ENCODE measurements at places on chromosomes 7 and 10.

- DNase-seq = no peak
These were observed 349.3 kb upstream of the VWC2 start for GRCh38 chr7:49424109-49424508.

DNA sequence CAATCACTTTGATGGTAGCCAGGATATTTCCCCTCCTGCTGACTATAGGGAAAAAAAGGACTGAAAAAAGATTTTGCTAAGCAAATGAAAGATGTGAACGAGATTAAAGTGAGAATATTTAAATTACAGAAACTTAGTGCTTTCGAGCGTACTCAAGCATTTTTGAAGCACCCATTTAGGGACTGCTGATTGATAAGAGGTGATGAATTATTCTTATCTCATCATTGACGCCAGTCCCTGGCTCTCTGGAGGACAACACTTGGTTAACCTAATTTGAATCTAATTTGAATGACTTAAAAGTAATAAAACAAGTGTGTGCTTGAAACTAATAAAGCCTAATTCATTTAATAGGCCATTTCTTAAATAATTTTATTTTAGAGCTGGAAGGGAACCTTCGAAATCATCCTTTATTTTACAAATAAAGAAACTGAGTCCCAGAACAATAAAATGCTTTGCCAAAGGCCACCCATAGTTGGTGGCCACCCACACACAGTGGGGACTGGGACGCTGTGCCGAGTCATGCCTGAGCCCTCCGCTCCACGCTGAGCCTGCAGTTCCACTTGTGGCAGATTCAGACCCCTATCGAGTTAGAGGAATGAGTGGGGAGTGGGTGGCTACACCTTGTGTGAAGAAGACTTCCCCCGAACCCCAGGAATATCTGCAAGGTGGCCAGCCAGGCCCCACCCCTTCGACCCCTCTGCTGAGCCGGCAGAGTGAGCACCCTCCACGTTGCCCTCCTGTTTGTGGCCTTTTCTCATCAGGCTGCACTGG lies 61.1 kb upstream of the SAMD8 start:
- DNase-seq = no peak

DNA sequence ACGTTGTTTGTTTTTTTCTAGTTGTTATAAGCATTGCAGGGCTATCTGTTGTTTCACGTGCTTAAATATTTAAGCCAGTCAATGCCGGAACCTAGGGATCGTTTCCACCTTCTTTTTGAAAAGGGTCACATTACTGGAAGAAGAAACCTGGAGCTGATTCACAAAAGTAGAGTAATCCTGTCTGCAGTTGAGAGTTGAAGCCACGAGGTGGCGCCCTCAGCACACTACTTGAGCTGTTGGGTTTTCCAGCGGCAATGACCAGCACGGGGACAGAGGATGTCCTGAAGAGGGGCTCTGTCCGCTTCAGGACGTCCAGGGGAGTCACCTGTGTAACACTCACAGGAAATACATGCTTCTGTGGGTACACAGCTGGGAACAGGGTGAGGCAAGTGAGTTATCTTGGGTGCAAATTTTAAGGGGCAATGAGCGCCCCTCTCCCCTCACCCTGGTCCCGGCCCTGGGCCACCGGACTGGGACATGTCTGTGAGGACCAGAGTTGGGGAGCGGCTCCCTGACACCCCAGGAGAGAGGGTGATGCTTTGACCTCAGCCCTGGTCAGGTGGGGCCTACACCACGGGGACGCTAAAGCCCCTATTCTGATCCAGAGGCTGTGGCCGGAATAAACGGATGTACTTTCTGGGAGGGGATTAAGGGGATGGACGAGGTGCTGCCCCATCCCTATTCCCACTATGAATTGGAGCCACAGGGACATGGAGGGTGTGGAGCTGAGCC lies 26.3 kb upstream of the WDFY4 start:
- DNase-seq = peak; percentile 57

DNA sequence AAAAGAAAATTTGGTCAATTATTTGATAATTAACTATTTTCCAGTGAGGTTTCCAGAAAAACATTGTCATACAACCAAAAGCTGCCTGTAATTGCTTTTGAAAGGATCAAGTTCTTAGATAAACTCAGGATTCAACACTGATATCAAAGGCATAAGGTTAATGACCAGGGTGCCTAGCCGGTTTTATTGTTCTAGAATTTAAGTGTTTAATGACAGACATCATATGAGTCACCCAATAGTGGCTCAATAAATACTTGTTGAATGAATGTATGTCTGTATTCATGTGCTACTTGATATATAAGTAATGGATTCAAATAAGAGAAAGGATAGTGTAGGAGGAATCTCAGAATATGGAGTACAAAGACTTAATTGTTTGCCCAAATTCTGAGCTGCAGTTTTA lies 196.1 kb upstream of the LRGUK start:
- DNase-seq = peak; percentile 2

- DNase-seq = peak; percentile 82
These were observed 128.5 kb downstream of the TNS3 start for GRCh38 chr7:47453093-47454061.

- no peak for DNase-seq
These were observed 458.9 kb downstream of the TYW1 start for GRCh38 chr7:67455508-67455907.

DNA sequence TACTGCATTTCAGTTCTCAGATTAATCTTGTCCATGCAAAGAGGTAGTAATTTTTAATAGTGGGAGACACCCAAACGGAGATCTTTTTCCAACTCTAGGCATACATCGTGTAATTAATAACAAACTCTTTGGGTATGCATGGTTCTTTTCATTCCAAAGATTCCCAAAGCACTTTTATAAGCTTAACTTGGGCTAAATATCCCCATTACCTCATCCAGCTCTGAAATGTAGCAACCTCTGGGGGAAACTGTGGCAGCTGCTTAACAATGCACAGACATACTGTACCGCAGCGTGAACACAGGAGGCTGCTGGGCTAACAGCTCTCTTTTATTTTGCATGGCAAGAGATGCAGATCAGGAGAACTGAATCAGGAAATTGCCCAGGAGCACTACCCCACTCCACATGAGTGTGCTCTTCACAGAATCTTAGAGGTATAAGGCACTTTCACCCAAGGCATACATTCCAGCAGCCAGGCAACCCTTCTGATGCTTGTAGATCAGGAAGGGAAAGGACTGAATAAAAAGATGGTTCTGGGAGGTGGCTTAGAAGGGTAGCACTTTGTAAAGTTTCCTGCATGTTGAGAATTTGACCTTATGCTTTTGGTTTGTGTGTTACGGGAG lies 114.4 kb upstream of the GLI3 start:
- no peak for DNase-seq

- DNase-seq = no peak
These were observed 9.9 kb downstream of the ST7 start for GRCh38 chr7:116963234-116963633.

- DNase-seq = peak; percentile 88
These were observed 11.6 kb upstream of the HNRNPF start for GRCh38 chr10:43420369-43421200.

- DNase-seq = no peak
These were observed 59.1 kb downstream of the ELAPOR2 start for GRCh38 chr7:87000344-87000743.

- DNase-seq = no peak
These were observed 7.6 kb downstream of the NFKB2 start for GRCh38 chr10:102403115-102403514.

GRCh38 chr7:26532471-26532870 lies 240.8 kb downstream of the SNX10 start:
- no peak for DNase-seq

GRCh38 chr10:11245510-11245909 lies 227.8 kb downstream of the CELF2 start:
- no peak for DNase-seq

- no peak for DNase-seq
These were observed 47.4 kb downstream of the KCND2 start for GRCh38 chr7:120320218-120320961.

GRCh38 chr10:80909254-80909653 lies 371.6 kb downstream of the SH2D4B start:
- no peak for DNase-seq

GRCh38 chr7:29284696-29285443 lies 90.3 kb downstream of the CHN2 start:
- no peak for DNase-seq

- DNase-seq = no peak
These were observed 1.2 kb upstream of the TMEM178B start for GRCh38 chr7:141072548-141073172.

DNA sequence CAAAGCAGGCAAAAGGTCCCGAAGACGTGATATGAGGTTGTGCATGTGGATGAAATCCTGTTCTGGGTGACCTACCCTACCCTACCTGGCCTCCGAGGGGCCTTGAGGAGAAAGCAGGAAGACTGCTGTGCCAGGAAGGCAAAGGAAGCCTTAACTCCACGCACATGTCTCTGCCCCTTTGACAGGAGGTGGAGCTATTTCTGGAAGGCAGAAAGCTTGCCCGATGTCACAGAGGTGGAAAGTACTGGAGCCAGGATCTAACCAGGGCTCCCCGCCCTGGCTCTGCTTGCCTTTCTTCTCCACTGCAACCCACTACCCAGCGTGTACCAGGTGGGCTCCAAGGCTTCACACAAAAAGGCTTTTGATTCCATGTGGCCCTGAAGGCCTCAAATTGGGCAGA lies 66.4 kb upstream of the DDC start:
- DNase-seq = no peak

- peak; percentile 69 for DNase-seq
These were observed 24.5 kb upstream of the KLF14 start for GRCh38 chr7:130758429-130759056.

GRCh38 chr10:84829131-84829530 lies 500.7 kb downstream of the CCSER2 start:
- DNase-seq = no peak

- DNase-seq = peak; percentile 44
These were observed 237.4 kb downstream of the WDR11 start for GRCh38 chr10:121088524-121088923.

GRCh38 chr10:95475827-95476468 lies 85.2 kb downstream of the SORBS1 start:
- peak; percentile 30 for DNase-seq

DNA sequence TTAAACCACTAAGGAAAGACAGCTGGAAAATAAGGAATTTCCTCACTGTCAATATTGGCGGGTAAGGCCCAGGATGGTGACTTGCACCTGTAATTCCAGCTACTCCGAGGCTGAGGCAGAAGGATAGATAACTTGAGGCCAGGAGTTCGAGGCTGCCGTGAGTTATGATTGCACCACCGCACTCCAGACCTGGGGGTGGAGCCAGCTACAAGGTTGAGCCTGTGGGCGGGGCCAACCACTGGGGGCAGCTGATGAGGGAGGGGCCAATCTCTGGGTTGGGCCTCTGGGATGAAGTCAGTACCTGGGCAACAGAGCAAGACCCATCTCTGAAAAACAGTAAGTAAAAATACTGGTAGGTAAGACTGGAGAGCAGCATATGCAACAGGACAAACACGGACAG lies 80.1 kb upstream of the ADO start:
- no peak for DNase-seq

- DNase-seq = no peak
These were observed 191.7 kb upstream of the SLC26A5 start for GRCh38 chr7:103637726-103638125.

GRCh38 chr7:39904077-39904486 lies 46.0 kb upstream of the CDK13 start:
- no peak for DNase-seq

DNA sequence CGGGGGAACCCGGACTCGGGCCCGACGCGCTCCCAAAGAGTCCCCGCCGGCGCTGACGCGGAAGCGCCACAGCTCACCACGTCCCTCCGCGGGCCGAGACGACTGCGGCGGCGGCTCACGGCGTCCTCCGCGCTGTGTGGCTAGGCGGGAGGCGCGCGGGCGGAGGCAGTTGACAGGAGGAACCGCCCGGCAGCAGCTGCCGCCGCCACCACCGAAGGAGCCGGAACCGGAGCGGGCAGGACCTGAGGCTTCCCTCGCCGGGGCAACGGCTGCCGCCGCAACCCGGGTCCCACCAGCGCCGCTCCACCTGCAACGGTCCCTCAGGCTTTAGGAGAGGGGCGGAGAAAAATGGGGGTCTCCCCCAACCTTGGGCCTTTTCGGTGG lies 334 bp downstream of the ZNF800 start:
- DNase-seq = peak; percentile 58

- no peak for DNase-seq
These were observed 665 bp upstream of the SRRT start for GRCh38 chr7:100874300-100874576.

GRCh38 chr10:93235686-93236085 lies 162.0 kb downstream of the CYP26A1 start:
- DNase-seq = no peak

DNA sequence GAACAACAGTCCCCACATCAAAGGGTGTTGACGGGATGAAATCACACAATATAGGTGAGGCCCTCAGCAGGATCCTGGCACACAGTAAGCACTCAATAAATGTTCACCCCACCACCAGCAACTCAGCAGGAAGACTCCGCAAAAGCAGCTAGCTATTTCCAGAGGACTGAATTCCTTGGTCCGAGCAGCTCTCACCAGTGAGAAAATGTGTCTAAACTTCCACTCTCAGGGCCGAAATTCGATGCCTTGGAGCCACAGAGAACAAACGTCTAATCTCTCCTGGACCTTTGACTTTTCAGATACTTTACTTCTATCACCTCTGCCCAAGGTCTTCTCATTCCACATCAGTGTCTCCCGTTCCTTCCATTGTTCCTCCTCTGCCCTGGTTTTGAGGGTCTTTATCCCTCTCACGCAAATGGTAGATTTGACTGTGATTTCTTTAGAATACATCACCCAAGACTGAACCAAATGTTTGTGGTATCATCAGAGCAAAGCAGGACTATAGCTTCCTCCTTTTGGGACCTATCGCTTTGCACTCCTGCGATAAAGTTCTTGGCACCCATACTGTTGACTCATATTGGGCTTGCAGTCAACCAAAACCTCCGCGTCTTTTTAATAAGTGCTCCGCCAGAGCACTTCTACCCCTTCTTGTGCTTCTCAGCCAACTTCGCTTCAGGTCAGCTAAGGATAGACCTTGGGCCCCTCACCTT lies 903 bp upstream of the NT5C2 start:
- peak; percentile 44 for DNase-seq

- DNase-seq = no peak
These were observed 480.0 kb downstream of the GALNT17 start for GRCh38 chr7:71611986-71612385.

Data from SW480 (cell line).